ENCODE measurements at places on chromosomes 7 and 10. TPM values are rescaled to one million over a fixed set of nuclear protein-coding genes. Genes with fewer than 3 reads are reported as not detected.

OR9A2 gene
- total RNA-seq: not detected

DNAJB9 gene
- 50.3 TPM for total RNA-seq

SOSTDC1 gene
- total RNA-seq: 0.24 TPM

OR2A5 gene
- not detected for total RNA-seq

KCNMA1 gene
- total RNA-seq: 16.8 TPM

ZNF425 gene
- total RNA-seq: 3.1 TPM

PRPS1L1 gene
- not detected for total RNA-seq

C7orf33 gene
- not detected for total RNA-seq

PNLIPRP3 gene
- total RNA-seq: 13.0 TPM

CHRM2 gene
- total RNA-seq: 0.24 TPM

NPFFR1 gene
- not detected for total RNA-seq

PRKG1 gene
- total RNA-seq: 0.24 TPM

EVX1 gene
- not detected for total RNA-seq

ZNF239 gene
- total RNA-seq: 1.2 TPM

LEP gene
- total RNA-seq: 0.24 TPM

DYNC1I1 gene
- total RNA-seq: 0.24 TPM

FAM180A gene
- not detected for total RNA-seq

GFRA1 gene
- total RNA-seq: 19.8 TPM

FBXL15 gene
- 8.4 TPM for total RNA-seq

SLC13A4 gene
- not detected for total RNA-seq

ZNF316 gene
- 19.0 TPM for total RNA-seq

DGKB gene
- not detected for total RNA-seq

CALN1 gene
- total RNA-seq: under 0.01 TPM

VWDE gene
- total RNA-seq: 3.6 TPM

GIGYF1 gene
- total RNA-seq: 15.1 TPM

PAX4 gene
- total RNA-seq: not detected

SPDYE8 gene
- total RNA-seq: not detected
